ENCODE measurements at places on chromosomes 12 and 14. TPM values are rescaled to one million over a fixed set of nuclear protein-coding genes. Genes with fewer than 3 reads are reported as not detected.
A peak's percentile ranks its signal among the peaks of the same experiment; 100 is the strongest.

Gene AICDA
- total RNA-seq = not detected

- peak; percentile 23 for DNase-seq
Observed at GRCh38 chr14:101665478-101666078, 95.9 kb upstream of the PPP2R5C start.

DNA sequence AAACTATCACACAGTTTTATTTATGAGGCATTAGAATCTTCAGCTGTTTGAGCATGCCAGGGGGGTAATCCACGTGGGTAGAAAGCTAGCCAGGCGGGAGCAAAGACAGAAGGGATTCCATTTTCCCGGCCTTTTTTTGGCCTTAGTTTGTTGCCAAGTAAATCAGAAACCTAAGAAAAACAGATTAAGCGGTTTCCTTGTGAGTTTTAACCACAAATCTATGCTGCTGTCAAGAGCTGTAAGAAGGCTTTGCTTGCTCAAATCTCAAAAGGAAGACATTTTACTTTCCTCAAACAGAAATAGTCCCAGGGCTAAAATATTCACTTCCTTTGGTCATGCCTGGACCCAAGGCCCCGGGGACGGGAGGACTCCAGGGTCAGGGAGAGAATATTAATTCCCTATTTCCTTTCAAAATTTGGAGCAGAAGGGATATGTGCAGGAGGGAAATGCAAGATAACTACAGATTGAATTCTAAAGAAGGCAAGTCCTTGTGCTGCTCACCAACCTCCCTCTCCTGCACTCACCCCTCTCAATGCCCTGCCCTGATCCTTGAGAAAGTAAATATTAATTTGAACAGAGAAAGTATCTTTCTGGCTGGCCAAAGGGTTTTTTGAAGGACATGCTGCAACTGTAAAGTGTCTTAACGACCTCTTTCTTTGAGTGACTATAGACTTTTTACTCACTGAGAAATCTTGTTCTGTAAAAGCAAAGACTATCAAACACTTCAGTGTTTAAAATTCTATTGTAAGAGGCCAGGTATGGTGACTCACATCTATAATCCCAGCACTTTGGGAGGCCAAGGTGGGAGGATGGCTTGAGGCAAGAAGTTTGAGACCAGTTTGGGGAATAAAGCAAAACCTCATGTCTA, 75.7 kb downstream of the HSD17B6 start:
- no peak for DNase-seq

DNA sequence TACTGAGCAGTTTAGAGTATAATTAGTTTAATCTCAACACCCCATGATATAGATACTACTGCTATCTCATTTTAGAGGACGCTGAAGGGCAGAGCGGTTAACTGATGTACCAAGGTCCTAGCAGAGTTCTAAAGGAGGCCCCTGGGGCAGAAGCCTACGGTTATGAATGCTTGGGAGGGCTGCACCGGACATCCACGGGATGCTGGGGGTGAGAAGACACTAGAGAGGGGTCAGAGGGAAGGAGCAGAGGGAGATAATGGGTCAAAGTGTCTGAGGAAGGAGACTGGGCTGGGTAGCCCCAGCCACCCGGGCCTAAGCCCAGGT, 1.6 kb upstream of the ACTR6 start:
- DNase-seq = no peak

Gene KRT5
- total RNA-seq = 2.0 TPM

Gene PRMT5
- 40.2 TPM for total RNA-seq

DNA sequence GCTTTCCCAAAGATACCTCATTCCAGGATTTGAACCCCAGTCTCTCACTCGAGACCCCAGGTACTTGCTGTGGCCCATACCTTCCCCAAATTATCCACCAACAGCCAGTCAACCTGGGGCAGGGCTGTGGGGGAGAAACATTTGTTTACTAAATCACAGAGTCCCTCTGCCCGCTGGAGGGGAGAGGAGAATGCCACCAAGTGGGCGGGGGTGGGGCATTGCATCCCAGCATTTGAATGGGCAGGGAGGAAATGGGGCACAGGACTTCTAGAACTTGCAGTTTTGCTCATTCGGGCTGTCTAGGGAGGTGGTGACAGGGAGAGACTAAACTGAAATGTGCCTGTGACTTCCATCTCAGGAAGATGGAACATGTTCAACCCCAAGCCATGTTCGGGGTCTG, 10.9 kb upstream of the SERPINA9 start:
- no peak for DNase-seq

DNA sequence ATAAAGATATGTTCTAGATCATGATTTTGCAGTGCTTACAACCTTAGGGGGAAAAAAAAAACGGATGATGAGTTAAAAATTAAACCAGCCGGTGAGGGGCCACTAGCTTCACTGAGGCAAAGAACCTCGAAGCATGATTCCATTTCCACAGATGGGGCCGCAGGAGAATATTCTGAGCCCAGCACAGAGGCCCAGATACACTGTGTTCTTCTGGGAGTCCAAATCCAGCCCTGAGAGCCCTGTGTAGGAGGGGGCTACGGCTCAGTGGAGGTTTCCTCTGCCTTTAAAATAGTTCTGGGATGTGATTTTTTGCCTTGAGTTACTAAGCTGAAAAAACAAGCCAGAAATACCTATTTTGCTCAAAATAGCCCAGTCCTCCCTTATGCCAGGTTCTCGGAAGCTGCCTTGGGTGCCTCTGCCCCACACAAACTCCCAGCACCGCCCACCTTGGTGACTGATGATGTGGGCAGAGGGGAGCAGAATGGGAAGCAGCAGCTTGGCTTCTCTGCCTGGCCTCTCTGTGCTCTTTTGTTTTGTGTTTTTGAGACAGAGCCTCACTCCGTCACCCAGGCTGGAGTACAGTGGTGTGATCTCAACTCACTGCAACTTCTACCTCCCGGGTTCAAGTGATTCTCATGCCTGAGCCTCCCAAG, 105.4 kb upstream of the BCL2L14 start:
- no peak for DNase-seq

- peak; percentile 20 for DNase-seq
Observed at GRCh38 chr12:80763874-80764273, 47.2 kb downstream of the MYF5 start.

- no peak for DNase-seq
Observed at GRCh38 chr12:132109741-132110140, 34.4 kb downstream of the DDX51 start.

Gene RAD9B
- total RNA-seq = not detected

DNA sequence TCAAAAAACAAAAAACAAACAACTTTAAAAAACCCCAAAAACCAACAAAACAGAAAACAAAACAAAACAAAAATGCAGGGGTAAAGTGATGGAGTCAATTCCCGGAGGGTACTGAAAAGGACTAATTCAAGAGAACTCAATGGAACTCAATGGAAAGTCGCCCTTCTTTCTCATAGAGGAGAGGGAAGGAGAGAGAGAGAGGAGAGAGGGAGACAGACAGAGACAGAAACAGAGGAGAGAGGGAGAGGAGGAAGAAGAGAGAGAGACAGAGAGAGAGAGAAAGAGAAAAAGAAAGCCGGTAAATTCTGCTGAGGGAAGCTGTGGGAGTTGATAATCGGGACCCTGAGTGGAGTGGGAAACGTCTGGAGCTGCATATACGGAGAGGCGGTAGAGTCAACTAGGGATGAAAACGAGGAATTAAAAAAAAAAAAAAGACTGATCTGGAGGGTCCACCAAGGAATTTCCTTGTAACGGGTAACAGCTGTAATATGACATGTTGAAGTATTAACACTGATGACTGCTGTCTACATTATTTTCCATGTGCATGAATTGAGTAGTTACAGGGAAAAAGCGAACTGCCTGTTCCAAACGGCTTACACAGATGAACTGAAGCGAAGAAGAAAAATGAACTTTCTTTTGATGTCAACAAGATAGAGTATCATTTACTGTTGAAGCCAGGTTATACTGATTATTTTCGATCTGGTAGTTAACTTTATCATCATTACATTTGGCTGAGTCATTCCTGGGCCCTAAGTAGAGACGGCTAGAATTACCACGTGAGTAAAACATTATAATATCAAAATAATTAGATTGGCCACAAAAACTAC, 934 bp upstream of the ZC2HC1C start:
- no peak for DNase-seq

Gene DHH
- not detected for total RNA-seq

Gene MSI1
- total RNA-seq = 1.3 TPM

Gene DPY19L2
- total RNA-seq = 5.2 TPM

- DNase-seq = no peak
Observed at GRCh38 chr14:63933110-63933509, 80.3 kb downstream of the SYNE2 start.

DNA sequence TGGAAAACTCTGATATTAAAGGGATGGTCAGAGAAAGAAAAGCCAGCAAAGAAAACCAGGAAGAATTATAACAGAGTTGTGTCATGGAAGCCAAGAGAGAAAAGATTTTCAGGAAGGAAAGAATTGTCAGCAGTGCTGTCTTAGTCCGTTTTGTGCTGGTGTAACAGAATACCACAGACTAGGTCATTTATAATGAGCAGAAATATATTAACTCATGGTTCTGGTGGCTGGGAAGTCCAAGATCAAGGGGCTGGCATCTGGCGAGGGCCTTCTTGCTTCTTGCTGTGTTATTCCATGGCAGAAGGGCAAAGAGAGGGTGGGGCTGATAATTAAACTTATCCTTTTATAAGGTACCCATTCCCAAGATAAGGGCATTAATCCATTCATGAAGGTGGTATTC, 6.4 kb upstream of the INHBE start:
- DNase-seq = no peak

- no peak for DNase-seq
Observed at GRCh38 chr12:111202237-111202915, 166.5 kb downstream of the PHETA1 start.

DNA sequence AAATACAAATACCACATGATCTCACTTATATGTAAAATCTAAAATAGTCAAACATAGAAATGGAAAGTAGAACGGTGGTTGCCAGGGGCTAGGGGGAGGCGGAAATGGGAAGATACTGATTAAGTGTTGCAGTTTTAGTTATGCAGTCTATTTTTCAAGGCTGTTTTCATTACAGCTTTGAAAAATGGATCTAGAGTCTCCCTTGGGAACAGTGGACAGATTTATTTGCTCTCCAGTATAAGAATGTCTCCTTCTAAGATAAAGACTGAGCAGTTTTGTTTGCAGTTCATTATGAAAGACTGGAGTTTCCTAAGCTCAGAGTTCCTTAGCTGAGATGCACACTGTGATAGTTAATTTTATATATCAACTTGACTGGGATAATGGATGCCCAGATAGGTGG, 202.5 kb downstream of the KLHL28 start:
- no peak for DNase-seq

GRCh38 chr12:9829982-9830381, 2.7 kb downstream of the KLRF1 start:
- DNase-seq = no peak

DNA sequence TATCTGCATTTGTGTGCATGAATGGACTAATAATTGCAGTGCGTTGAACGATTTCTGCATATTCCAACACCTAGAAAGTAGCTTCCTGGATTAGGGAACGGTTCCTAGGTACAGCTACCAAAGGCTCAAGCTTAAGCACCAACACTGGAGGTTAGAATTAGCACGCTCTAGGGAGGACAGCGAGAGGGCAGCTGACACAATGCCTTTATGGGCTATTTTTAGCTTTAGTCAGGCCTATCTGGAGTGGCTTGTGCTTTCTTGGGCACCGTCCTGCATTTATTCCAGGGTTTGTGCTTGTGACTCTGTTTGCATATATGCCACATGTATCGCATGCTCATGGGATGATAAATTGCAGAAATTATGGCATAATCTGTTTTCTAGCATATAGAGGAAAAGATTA, 13.7 kb downstream of the ETV6 start:
- DNase-seq = no peak

DNA sequence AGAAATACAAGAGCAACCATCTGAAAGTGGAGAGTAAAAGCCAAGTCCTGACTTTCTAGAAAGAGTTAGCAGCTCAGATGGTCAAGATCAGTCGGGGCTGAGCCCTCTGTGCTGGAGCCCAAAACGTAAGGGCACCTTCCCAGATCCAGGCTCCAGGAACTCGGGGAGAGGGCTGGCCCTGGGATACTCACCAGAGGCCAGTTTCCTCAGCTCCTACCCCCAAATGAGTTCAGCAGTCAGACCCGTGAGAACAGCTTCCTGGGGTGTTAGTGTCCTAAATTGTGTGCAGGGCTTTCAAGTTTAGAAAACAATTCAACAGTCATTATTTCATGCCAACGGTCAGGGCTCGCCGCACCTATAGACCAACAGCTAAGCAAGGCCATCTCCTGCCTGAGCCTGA, 147.6 kb upstream of the FKBP4 start:
- no peak for DNase-seq

DNA sequence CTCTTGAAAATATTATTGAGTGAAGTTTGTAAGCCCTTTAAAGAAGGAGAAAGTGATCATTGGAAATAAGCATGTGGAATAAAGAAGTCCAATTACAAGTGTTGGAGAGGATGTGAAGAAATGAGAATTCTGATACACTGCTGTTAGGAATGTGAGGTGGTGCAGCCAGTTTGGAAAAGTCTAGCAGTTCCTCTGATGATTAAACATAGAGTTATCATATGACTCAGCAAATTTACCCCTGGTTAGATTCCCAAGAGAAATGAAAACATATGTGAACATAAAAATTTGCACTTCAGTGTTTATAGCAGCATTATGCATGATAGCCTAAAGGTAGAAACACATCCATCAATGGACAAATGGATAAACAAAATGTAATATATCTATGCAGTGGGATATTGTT, 319.9 kb downstream of the AEBP2 start:
- no peak for DNase-seq
